ENCODE measurements at places on chromosomes 5 and 9. TPM values are rescaled to one million over a fixed set of nuclear protein-coding genes. Genes with fewer than 3 reads are reported as not detected.

The NEUROG1 gene
- total RNA-seq: not detected

The FOXD4L6 gene
- total RNA-seq: not detected

The NIM1K gene
- 0.89 TPM for total RNA-seq

The OGN gene
- 28.1 TPM for total RNA-seq

The PCDHGA5 gene
- 0.42 TPM for total RNA-seq

The RANBP3L gene
- total RNA-seq: 1.7 TPM

DNA sequence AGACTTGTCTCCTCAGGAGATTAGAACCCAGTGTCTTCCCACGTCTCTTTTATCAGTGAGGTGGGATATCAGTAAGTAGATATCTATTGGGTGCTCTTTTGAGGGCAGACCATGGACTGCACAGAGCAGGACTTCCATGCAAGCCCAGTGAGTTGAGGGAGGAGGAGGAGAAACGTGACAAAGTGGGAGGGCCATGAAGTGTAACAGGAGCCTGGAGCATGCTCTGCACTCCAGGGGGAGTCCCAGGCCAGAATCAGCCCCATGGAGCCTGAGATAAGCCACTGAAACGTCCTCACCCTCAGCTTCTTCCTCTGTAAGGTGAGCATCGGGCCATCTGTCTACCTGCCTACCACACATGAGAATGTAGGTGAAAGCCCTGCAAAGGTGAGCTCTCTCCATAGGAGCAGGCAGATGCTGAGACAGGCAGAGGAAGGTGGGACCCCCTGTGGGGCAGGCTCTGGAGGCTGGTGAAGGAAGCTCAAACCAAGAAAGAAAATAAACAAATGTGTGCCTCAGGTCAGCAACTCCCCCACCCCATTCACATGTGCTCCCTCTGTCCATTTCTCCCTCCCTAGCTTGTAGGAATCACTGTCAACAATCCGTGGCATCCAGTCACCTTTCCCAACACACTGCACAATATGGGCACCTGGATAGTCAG lies 87.4 kb downstream of the NRG2 start:
- H3K27ac ChIP-seq: no peak overlapping the region
- no peak for DNase-seq
- H3K27me3 ChIP-seq: no peaks in the 10 kb centered on the region

DNA sequence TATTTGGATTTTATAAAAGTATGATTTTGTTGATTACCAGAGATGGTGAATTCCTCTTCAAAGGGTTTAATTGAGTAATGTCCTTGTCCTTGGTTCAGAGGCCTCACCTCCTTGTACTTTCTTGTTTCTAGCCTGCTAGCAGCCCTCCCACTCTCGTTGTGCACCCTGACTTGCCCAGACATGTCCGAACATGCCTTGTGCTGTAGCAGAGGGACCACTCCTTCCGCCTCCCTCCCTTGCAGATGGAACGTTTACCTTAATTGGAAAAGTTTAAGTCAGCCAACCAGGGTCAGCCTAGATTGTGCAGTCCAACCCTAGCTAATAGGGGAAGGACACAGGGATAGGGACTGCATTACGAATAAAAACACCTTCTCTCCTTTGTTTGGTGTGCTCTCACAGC lies 406.9 kb upstream of the NMUR2 start:
- H3K27ac ChIP-seq: no peak overlapping the region
- no peaks in the 10 kb centered on the region for H3K27me3 ChIP-seq
- no peaks in the 10 kb centered on the region for H3K36me3 ChIP-seq
- H3K4me3 ChIP-seq: no peak overlapping the region

DNA sequence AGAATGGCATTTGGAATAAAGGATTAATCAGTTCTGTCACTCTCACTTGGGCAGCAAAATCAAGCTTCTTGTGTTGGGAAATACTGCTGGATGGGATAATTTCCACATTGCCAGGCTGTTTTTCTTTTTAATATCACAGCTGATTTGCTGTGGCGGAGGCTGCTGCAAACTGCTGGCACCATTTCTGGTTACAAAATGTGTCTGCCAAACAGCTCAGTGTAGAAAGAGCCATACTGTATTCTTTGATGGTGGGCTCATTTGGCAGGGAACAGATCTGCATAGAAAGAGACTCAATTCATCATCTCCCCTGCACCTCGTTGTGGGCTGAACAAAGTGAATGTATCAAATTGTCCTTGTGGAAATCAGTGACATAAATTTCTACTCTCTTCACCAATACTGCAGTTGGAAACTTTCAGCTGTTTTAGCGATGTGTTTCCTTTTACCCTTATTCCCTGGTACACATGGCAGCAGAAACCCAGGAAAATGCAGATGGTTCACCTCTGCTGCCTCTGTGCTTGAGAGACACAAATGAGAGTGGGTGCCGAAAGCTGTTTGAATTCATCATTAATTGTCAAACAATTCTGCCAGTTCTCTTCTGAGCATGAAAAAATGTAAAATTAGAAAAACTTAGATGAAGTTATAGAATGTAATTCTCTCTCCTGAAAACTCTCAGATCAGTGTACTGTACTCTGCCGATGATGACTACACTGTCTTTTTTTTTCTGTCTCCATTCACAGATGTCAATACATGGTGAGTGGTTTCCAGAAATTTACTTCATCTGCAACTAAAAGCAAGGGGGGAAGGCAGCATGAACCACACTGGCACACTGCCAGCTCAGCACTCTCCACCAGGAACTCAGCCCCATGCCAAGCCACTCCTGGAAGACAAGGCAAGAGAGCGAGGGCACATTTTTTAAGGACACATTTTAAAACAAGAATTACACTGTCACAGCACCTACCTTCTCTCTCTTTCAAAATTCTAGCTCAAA lies 75.0 kb downstream of the HMHB1 start:
- H3K36me3 ChIP-seq: no peaks in the 10 kb centered on the region
- no peak overlapping the region for H3K27ac ChIP-seq
- no peaks in the 10 kb centered on the region for H3K27me3 ChIP-seq
- H3K4me1 ChIP-seq: no peaks in the 10 kb centered on the region
- no peak for DNase-seq

GRCh38 chr9:8552732-8553131 lies 753.2 kb upstream of the DMAC1 start:
- H3K36me3 ChIP-seq: no peaks in the 10 kb centered on the region
- H3K27me3 ChIP-seq: no peaks in the 10 kb centered on the region
- no peak overlapping the region for H3K4me3 ChIP-seq
- no peak overlapping the region for H3K27ac ChIP-seq
- DNase-seq: no peak
